ENCODE measurements at places on chromosomes 2 and 18.

DNA sequence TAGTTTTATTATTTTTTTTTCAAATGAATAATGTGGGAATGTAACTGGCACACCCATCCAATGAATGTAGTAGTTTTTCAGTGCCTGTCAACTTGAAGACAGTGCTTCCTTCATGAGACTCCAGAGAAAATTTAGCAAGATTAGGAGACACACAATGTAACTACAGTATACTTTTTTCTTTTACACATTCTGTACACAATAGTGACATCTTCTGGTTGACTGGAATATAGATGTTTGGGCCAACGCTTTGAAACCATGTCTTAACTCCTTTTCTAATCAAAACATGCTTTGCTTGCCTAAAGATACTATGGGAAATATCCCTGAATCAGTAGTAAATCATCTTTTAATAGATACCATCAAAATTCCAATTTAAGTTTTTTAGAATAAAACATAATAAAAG lies 229.5 kb upstream of the ZC3H15 start:
- no peak for DNase-seq

DNA sequence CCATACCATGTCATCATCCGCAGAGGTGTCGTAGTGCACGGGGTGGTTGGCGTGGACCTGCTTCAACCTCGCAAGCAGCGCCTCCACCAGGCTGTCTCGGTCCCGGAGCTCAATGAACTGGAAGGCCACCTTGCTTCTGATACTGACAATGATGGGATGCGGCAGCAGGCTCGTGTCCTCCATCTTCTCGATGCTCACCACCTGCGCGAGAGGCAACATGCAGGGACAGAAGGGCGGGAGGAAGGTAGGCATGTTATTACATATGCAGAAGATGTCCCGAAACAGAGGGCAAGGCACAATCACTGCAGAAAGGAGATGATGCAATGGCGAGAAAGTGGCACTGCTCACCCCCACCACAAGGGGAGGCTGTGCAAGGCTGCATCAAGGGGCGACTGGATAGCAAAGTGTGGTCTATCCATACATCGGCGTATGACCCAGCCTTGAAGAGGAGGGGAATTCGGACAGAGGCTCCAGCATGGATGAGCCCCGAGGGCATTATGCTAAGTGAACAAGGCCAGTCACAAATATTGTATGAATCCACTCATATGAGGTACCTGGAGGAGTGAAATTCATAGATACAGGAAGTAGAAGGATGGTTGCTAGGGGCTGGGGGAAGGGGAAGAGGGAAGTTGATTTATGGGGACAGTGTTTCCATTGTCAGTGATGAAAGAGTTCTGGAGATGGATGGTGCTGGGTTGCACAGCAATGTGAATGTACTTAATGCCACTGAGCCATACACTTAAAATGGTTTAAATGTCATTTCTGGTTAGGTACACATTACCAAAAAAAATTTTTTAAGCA lies 36.6 kb downstream of the RPL31 start:
- DNase-seq = no peak

- peak; percentile 79 for DNase-seq
Observed at GRCh38 chr2:191635333-191636234, 42.4 kb upstream of the NABP1 start.

- no peak for DNase-seq
Observed at GRCh38 chr2:241924069-241924908, 54.8 kb downstream of the RTP5 start.

- DNase-seq = no peak
Observed at GRCh38 chr18:9855681-9856080, 30.1 kb upstream of the TXNDC2 start.
